ENCODE measurements at places on chromosomes 16 and 17.

GRCh38 chr17:628089-628941, 86.3 kb downstream of the VPS53 start:
- no peak for DNase-seq

DNA sequence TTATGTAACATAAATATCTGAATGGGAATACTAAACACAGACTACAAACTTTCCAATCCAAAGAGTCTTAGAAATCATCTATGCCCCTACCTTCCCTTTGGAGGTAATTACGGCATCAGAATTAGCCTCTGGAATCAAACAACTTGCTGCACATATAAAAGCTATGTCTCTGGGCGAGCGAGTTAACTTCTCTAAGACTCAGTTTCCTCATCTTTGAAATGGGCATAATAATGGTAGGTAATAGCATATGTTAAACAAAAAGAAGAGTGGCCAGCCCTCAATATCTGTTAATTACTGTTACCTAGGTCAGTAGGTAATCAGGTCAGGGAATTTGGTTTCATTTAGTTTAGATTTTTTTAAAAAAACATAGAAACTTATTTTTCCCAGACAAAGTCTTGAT, 153.5 kb downstream of the TOX3 start:
- DNase-seq, result no peak

GRCh38 chr16:2070576-2071453, 23.0 kb downstream of the TSC2 start:
- DNase-seq, result no peak

GRCh38 chr17:14805348-14805747, 459.8 kb downstream of the PMP22 start:
- no peak for DNase-seq

DNA sequence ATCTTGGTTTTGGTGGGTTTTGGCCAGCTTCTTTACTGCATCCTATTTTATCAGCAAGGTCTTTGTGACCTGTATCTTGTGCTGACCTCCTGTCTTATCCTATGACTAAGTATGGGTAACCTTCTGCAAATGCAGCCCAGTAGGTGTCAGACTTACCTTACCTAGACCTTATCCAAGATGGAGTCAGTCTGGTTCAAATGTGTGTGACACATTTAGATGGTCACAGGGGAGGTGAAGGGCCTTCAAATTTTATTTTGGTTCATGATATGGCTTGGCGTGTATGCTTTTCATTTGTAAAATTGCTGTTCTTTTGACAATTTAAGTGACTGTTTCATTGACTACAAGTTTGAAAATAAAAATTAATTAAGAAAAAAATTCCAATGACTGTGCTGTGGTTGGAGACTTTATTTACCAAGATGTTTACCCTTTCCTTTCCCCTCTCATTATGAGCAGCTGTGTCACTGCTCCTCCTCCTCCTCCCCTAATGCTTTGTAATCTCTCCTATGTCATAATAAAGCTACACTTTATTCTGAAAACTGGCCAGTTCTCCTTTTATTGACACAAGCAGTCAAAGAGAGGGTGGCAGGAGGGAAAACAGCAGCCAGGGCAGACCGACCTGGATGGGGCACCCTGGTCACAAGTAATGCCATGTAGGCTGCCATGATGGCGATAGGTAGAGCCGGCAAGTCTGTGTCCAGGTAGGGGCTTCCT, 49.4 kb downstream of the TNFRSF13B start:
- DNase-seq, result no peak

GRCh38 chr17:76696763-76697701, 13.7 kb downstream of the MXRA7 start:
- DNase-seq, result no peak

- DNase-seq, result no peak
These were observed 105.5 kb upstream of the AXIN2 start for GRCh38 chr17:65666876-65667321.

GRCh38 chr16:27441276-27441675, 39.3 kb downstream of the IL21R start:
- DNase-seq, result no peak

DNA sequence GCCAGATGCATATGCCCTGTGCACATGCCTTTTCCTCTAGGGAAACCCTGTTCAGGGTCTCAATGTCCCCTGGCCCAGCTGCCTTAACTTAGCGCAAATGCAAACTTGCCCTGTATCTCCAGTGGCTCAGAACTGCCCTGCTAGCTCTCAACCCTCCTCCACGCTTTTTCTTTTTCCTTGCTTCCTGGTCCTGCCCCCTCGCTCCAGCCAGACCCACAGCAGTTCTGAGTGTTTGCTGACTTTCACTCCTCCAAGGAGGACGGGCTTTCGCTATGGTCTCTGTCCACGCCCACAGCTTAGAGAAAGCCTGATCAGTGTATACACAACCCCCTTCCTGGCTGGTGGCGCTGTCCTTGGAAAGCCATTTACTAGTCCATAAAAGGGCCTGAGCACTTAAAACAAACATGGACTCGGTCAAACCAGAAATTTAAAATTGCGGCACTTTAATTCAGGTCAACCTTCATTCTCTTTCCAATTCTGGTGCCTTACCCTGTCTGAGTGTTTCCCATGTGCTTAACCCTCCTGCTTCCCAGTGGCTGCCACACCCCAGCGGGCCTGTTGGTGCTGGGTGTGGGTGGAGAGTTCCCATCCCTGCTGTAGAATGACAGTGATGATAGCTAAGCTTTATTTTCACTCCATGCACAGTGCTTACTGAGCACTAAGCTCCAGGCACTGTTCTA, 15.6 kb upstream of the TMEM98 start:
- no peak for DNase-seq

GRCh38 chr17:27622986-27623385, 8.0 kb upstream of the LGALS9 start:
- no peak for DNase-seq

DNA sequence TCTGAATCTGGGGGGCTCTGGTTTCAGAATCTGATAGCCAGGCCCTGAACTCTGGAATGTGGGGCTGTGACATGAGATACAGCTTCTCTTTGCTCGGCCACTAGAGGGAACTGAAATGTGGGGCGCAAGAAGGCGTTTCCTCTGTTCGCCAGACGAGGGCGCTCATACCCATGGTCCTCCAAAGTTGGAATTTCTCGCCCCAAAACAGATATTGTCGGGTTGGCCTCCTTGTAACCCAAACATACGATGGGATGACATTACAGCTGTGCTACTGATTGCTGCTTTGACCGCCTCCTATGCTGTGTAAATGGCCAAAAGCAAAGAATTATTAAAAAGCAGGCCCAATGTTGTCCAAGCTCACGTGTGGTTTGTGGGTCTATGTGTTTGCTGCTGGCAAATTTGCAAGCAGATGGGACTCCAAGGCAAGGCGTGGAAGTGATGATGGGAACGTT, 13.1 kb upstream of the MSI2 start:
- DNase-seq, result peak; percentile 67

DNA sequence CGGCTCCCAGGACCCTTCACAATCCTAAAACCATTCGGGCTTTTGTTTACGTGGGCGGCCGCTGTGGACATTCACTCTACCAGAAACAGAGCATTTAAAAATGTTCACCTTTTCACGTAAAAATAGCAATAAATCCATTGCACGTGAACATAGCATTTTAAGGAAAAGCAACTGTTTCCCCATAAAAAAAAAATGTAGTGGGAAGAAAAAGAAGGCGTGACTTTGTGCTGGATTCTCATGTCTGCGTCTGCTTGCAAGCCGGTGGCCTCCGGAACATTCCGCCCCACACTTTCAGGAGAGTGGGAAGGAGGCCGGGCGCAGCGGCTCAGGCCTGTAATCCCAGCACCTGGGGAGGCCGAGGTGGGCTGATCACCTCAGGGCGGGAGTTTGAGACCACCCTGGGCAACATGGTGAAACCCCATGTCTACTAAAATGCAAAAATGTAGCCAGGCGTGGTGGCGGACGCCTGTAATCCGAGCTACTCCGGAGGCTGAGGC, 13.4 kb upstream of the GNG13 start:
- no peak for DNase-seq

DNA sequence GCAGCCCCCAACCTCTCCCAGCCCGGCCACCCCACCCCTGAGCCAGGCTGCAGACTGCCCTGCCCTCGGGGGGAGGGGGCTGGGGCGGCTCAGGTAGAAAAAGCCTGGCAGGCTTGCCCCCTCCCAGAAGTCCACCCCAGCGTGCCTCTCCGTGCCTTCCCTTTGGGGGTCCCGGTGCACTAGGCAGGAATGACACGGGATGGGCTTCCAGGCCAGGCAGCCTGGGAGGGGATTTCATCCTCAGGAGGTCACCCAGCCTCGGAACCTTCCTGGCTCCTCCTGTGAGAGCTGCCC, 185.0 kb downstream of the NTN1 start:
- no peak for DNase-seq

DNA sequence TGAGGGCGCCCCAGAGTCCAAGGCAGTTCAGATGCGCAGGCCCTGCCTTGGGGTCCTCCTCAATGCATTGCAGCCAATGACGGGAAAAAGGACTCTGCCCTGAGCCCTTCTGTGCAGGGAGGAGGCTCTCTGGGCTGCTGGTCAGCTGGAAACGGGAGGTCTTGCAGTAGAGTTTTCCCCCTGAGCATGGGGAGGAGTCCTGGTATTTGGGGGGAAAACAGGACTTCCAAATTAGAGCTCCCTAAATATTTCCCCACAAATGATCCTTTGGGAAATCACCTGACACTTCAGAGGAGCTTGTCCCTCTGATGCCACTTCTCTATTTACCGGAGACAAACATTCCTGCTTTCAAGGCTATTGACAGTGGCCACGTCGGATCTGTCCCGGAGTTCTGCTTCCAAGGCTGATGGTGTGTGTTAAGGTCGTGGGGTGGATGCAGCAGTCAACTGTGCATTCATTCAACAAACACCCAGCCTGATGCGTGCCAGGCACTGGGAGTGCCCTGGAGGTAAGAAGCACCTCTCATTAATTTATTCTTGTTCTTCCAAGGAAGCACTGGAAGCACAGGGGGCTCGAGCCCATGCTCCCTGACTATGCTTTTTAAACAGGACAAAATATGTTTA, 73.0 kb upstream of the DNAH17 start:
- no peak for DNase-seq

DNA sequence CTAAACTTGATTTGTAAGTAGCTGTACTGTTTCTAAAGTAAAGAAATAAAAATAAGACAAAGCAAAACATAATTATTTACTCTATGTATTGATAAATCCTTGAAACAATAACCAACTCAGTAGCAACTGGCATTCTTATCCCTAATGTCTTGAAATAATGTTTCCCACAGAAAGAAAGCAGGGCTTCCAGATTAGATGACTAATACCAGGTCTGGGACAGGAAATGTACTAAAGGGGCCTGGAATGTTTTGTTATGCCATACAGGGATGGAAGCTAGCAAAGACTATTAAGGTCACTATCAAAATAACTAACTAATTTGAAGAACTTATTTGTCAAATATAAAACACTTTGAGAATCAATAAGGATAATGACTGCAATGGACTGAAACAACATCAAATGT, 82.1 kb downstream of the CFDP1 start:
- DNase-seq, result no peak

GRCh38 chr16:54932737-54933254, 2.1 kb downstream of the IRX5 start:
- DNase-seq, result no peak

DNA sequence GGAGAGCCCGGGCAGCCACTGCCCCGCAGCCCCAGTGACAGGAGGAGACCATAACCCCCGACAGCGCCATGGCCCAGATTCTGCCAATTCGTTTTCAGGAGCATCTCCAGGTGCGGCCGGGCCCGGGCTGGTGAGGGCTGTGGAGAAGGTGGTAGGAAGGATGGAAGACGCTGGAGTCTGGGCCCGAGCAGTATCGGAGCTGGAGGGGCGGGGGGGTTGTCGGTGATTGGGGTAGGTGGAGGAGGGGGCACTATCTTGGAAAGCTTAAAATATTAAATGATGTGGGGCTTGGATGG, 317 bp downstream of the CLTC start:
- no peak for DNase-seq

DNA sequence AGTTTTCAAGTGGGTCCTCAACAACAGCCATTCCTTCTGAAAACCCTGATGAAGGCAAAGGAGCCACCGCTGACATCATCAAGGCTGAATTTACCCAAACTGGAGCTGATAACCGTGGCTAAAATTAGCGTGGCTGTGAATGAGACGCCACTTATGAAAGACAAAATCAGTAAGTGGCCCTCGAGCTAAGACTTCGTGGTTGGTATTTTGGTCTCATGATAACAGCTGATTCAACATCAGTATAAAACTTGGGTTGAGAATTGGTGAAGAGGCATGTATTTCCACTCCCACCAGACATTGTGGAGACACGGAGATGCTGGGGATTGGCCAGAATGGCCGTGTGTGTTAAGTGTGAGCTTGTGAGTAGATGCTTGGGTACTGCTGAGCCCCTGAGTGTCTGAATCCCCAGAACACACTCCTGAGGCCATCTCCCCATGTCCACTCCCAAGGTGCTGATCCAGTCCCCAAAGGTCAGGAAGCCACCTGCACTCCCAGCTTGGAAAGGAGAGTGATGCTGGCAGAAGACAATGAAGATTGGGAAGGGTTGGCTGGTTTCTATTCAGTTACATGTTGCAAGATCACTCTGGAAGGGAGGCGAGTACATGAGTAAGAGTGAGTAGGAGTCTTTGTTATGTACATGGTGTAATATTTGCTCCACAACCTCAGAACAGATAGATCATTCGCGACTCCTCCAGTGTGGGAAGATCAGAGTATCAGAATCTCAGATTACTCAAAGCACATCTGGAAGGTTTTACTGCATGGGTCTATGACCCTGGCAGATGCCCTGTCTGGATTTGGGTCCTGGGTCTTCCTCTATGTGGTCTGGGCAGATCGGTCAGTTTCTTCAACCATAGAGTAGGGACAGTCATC, 207.7 kb downstream of the HS3ST3A1 start:
- DNase-seq, result no peak

- DNase-seq, result no peak
These were observed 686.2 kb downstream of the KCNJ2 start for GRCh38 chr17:70855401-70856054.

DNA sequence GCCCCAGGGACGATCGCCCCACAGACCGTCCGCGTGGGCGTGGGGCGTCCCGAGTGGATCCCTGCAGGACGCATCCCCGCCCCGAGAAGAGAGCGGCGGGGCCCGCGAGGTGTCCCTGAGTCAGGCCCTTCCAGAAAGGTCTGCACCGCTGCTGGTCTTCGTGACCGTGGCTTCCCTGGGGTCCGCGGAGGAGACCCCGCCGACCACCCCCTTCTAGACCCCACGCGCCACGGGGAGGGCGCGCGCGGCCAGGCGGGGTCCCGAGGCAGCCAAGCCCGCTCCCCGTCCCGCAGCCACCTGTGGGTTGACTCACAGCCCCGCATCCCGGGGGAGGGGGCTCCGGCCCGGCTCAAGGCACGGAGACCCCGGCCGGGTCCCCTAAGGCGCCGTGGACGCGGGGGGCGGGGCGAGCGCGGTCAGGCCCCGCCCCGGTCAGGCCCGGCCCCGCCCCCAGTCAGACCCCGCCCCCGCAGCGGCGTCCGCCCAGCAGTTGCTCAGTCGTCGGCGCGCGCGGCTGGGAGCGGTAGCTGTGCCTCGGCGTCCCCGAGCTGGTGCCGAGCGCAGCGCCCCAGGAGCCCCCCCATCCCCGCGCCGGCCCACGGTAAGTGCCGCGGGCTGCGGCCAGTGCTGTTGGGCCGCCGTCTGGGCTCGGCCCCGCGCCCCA, at the start of gene BAIAP3:
BAIAP3 (plus strand) TSS at position 497 of the 664 bp plus-strand sequence. CDS start 4,905 bp downstream, outside the sequence.
- no peak for DNase-seq
